ENCODE measurements at places on chromosomes 1 and 21. TPM values are rescaled to one million over a fixed set of nuclear protein-coding genes. Genes with fewer than 3 reads are reported as not detected.

DNA sequence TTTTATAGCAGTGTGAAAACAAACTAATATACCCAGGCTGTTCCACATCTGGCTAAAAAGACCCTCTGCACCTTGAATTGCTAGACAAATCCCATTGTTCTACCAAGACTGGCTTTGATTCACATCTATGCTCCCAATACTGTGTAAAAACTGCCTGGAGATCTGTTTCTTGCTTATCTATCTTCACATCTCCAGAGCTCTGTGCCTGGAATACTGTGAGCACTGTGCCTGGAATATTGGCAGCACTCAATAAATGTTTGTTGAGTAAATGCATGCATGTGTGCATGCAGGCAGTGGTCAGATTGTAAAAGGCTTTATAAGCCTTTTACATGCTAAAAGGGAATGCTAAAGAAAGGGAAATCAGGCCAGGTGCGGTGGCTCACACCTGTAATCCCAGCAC is 75.5 kb upstream of the APP start:
- DNase-seq = no peak

The BPNT1 gene
- 26.4 TPM for total RNA-seq

The UBXN10 gene
- 0.73 TPM for total RNA-seq

- DNase-seq = peak; percentile 57
These were observed 41.0 kb downstream of the DEGS1 start for GRCh38 chr1:224223819-224224714.

- no peak for DNase-seq
These were observed 34.9 kb downstream of the WLS start for GRCh38 chr1:68197461-68197860.

DNA sequence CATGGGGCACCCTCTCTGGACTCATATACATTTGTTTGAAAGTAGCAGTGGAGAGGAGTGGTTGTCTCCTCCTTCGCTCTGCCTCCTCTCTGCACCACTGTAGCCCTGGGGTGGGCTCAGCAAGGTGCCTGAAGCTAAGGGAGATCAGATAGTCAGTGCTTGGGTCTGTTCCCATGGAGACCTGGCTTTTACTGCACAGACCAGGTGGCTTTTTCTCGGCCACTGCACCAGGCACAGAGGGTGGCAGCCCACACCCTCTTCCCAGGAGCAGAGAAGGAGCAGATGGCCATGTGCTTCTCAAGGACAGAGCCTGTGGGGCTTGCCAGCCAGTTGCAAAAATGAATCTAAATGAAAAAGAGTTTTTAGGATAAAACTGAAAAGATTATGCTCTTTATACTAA is 123.4 kb upstream of the KCNK1 start:
- DNase-seq = no peak

DNA sequence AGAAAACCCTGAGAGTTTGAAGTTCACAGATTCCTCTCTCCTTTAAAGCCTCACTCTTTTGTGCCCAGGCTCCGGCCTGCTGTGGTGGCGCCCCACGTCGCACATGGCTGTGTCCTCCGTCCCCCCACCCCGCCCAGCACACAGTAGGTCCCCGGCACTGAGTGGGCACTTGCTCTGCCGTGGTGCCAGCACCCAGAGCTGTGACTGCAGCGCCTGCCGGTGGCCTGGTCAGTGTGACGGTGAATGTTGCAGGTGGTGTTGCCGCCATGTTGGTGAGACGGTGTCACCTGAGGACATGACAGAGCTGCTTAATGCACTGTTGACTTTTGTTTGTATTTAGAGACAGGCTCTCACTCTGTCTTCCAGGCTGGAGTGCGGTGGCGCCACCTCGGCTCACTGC is 3.4 kb downstream of the ATAD3C start:
- DNase-seq = no peak

DNA sequence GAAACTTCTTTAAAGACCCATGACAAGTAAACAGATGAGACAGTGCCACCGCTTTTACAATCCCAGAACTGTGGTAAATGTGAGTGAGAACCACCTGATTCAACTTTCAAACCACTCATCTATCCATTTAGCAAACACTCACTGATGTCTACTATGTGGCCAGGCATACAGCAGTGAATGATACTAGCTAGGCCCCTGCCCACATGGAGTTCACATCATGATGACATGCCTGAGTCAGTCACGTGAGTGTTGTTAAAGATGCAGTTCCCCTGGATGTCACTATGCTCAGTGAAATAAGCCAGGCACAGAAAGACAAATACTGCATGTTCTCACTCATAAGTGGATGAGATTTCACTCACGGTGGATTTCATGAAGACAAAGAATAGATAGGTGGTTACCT is 28.4 kb downstream of the STX6 start:
- no peak for DNase-seq

- DNase-seq = no peak
These were observed 25.2 kb upstream of the LRRC8C start for GRCh38 chr1:89607586-89608318.

DNA sequence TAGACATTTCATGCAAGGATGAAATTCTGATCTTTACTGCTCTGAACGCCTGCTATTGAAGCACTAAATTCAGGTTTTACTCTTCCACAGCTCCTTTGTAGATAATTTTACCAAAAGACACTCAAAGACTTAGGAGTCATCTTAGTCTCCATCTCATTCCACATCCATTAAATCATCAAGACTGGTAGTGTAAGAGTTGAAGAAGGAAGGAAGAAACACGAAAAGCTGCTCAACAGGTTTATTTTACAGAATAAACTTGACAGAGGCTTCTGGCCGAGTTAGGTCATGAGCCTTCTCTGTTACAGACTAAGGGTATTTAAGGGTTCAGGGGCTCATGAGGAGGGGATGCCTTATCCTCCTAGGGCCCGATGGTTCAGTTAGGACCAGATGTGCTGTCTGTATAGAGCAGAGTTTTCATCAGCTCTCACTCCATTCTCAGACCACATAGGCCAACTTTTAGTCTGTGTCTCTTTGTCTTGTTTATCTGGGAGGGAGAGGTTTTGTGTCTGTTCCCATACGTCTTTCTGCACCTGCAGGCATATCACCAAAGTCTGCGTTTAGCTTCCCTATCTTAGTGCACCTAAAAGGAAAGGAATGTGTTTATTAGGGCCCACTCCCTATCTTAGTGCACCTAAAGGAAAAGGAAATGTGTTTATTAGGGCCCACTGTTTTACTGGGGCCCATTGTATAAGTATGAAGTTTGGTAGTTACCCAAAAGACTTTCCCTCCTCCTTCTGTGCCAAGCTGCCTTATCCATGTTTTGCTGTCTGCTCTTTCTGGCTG is 57.4 kb upstream of the RGS18 start:
- no peak for DNase-seq

The SPRR1A gene
- total RNA-seq = not detected

The ZMYND12 gene
- 2.6 TPM for total RNA-seq

The FBXO2 gene
- total RNA-seq = 46.7 TPM

GRCh38 chr1:18945401-18945849 is 11.1 kb downstream of the IFFO2 start:
- peak; percentile 74 for DNase-seq

The PCP4 gene
- not detected for total RNA-seq

DNA sequence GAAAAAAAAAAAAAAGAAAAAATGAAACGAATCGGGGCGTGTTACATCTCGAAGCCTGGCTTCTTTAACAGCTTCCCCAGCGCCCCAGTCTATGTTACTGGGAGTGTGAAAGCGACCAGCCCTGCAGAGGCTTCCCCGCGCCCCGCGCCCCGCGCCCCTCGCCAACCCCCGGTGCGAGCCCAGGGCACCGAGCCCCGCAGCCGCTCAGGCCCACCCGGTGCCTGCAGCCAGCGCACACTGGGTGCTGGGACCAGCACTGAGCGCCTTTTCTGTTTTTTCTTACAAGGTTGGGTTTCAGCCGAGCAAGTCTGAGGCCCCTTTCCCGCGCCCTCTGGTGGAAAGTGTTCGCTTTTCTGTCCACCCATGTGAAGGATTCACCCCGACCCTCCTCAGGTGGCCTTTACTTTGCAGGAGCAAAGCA is 42.1 kb upstream of the ZNF496 start:
- DNase-seq = peak; percentile 79

- DNase-seq = no peak
These were observed 51.3 kb downstream of the HLCS start for GRCh38 chr21:36915014-36915695.

DNA sequence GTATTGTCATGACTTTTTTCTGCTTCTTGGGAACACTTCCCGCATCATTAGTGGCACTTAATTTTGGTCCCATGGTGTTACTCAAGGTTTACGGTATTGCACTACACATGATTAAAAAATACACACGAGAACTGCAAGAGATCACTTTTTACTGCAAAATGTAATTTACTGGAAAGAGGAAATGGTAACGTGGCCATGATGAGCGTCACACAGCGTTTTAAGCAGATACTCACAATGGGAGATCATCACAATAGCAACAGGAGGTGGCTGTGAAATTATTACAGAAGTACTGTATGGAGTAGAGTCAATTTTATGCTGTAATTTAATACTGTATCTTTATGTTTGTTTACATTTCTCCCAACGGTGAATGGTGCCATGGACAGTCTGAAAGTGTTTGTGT is 1510.3 kb downstream of the AMY1C start:
- no peak for DNase-seq

DNA sequence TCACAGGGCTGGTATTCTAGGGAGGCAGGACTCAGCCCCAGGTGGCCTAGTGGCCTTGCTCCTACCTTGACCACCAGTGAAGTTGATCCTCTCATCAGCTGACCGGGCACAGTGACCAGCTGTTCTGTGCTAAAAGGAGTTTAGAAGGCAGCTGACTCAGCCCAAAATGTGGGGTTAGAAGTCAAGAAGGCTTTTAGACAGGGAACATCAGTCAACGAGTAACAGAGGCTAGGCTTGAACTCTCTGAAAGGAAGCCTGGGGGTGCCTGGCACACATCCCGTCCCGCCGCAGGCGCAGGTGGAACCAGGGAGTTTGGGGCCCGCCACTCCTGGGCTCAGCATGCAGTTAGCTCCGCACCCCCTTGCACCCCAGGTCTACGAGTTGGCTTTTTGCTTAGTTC is 114.9 kb upstream of the SLC45A1 start:
- no peak for DNase-seq

DNA sequence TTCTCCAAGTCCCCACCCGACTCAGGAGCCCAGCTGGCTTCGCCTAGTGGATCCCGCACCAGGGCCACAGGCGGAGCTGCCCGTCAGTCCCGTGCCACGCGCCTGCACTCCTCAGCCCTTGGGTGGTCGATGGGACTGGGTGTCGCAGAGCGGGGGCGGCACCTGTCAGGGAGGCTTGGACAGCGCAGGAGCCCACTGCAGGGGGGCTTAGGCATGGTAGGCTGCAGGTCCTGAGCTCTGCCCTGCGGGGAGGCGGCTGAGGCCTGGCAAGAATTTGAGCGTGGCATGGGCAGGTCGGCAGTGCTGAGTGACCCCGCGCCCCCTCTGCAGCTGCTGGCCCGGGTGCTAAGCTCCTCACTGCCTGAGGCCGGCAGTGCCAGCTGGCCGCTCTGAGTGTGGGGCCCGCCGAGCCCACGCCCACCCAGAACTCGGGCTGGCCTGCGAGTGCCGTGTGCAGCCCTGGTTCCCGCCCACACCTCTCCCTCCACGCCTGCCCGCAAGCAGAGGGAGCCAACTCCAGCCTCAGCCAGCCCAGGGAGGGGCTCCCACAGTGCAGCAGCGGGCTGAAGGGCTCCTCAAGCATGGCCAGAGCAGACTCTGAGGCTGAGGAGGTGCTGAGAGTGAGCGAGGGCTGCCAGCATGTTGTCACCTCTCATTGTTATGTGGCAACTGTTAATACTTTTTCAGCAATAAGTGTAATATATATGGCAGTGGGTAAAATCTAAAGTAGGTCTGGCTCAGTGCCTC is 548.4 kb upstream of the BRINP3 start:
- DNase-seq = no peak

Data from H7 (cell line).